ENCODE measurements at places on chromosomes 5 and 9.

DNA sequence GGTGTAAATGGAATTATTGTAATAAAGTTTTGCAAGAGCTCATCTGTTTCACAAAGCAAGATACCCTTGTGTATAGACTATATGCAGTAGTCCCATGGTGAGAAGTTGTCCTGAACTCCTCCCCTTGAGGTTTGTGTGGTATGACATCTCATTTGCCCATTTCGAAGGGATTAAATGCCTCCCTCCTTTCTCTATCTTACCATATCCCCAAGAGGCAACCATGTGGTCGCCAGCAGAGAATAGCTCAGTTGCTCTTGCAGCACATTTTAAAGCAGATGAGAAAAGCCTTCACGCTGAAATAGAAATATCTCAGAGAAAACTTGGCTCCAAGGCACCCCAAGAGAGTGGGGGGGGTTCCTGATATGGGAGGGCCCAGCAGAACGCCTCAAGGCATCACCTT, 4.6 kb downstream of the SEMA6A start:
- DNase-seq: no peak

- no peak for DNase-seq
Measured at GRCh38 chr5:59564895-59565294, 328.6 kb downstream of the PDE4D start.

- DNase-seq: no peak
Measured at GRCh38 chr5:169081000-169081724, 219.8 kb downstream of the SLIT3 start.

DNA sequence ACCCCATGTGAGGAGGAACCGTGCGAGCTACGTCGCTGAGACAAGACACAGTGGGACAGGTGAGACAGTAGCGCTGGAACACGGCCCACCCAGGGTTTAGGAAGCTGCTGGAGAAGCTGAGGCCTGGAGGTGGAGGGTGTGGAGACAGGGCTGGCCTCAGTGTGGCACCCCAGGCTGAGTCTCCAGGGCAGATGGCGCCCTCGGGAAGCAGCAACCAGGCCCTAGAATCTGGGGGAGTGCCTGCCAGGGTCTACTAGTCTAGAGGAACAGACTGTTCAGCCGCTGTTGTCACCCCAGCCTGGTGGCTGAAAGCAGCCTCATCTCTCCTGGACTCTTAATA, 4.6 kb upstream of the TERT start:
- DNase-seq: no peak

DNA sequence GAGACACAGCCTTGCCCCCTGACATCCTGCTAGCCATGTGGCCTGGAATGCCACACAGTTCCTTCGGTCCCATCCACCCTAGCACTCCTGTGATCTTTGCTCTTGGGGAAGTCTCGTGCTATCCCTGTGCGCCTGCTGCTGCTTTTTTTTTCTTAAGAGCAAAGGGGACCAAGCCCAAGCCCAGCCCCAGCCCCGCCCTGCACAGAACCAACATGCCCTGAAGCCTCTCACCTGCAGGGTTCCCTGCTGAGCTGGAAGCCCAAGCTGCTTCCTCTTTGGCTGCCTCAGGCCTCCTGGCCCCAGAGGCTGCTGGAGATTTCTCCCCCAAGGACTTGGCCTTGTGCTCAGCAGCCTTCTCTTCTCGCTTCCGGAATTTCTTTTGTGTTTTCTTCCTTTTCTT, 1.8 kb downstream of the SURF6 start:
- DNase-seq: no peak

GRCh38 chr5:32909207-32909606, 198.1 kb downstream of the NPR3 start:
- no peak for DNase-seq

DNA sequence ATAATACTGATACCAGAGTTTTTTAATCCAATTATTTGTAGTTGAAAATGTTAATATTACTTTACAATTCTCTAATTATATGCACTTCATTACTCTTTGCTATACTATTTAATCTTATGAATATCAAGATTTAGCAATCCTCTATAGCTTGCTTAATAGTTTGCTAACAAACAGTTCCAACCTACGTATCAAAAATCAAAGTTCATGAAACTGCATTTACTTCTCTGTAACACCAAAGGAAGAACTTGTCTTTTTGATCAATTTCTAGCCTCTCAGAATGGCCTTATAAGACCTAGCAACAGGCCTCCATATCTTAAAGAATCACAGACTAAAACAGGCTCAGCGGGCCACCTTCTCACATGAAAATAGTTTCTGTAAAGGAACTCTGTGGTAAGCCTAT, 68.9 kb downstream of the ADAMTS6 start:
- DNase-seq: no peak

GRCh38 chr9:107176436-107177151, 106.5 kb upstream of the RAD23B start:
- no peak for DNase-seq

DNA sequence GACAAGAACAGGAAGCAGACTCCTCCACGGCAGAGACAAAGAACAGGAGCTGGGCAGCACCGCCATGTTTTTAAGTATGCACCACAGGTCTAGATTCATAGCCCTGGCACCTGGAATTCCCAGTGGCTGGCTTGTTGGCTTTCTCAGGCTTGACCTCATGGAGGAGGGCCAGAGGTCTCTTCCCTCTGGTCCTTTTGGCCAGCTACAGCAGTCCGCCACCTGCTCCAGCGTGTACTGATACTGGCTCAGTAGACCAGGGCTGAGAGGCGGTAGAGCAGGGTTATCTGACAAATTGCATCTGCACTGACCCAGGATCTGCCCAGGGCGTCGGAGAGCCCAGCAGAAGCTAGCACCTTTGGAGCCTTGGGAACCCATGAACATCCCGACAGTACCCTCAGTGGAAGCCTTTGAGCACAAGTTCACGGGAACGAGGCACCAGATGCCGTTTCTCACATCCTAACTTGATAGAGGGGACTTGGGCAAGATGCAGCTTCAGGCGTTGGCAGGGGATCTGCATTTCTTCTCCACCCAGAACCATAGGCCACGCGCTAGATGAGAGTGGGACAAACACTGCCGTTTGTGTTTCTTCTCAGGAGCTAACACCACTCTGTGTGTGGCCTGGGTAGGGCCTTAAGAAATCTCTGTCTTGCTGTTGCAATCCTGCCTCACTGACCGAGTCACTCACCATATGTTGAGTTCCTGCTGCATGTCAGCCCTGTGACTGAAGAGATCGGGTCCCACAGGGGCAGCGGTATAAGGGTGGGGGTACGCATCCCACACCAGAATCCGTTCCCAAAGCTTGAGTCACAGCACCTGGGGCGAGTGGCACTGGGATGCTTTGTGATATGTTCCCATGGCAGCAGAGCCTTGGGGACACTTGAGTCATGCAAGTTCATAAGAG, 90.3 kb upstream of the OTULINL start:
- DNase-seq: no peak

DNA sequence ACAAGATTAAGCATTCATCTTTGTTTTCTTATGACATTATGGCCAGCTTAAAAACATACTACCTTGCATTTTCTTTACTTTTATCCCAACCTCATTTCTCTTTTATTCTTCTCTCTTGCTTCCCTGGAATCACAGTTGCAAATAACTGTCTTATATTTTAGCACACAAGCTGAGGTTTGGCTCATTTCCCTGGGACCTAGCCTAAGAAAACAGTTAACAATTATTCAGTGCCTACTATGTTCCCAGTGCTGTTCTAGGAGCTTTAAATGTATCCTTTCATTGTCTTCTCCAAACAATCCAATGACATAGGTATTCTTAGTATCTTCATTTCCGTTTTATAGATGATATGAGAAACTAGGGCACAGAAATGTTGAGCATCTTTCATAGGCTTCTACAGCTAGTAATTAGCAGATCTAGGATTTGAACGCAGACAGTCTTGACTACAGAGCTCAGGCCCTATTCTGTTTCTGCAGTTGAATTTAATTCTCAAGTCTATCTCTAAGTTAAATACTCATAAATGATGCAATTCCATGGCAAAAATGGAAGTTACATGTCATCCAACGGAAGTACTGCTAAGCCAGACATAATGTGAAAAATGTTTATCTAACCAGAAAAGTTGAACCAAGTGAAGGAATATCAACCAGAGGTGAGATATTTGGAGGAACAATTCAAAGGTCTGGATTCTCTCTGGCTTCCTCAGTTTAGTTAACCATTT, 52.3 kb upstream of the MTAP start:
- no peak for DNase-seq

GRCh38 chr5:127602481-127602880, 46.4 kb upstream of the CTXN3 start:
- DNase-seq: no peak

GRCh38 chr9:136054798-136055714, 40.0 kb downstream of the NACC2 start:
- no peak for DNase-seq

GRCh38 chr9:80233906-80234305, 662.1 kb downstream of the TLE4 start:
- no peak for DNase-seq

DNA sequence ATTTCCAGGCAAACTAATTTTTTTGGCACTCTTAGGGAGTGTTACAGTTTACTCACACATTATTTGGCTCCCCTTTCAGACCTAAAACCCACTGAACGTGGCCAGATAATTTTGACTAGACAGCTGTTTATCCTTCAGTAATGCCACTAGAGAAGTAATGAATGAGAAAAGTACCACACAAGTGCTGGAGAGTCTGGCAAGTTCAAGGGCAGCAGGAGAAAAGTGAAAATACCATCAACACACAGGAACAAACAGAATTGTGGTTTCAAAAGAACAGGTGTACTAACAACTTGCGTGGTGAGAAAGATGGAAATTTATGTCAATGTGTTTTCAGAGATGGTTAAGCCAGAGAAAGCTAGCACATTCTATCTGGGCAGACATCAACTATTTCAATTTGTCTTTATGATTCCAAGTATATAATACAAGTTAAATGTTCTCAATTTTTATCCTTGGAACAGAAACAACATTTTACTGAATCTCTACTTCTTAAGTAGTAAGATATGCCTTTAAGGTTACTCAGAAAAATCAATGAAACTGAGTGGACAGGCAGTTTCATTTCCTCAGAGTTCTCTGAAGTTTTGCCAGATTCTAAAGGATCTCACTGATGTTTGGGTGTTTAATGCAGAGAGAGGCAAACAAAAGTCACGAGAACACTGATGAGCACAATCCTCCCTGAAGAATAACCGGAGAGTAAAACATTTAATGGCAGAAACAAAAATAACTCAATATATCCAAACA, 91.0 kb downstream of the ARSB start:
- no peak for DNase-seq

DNA sequence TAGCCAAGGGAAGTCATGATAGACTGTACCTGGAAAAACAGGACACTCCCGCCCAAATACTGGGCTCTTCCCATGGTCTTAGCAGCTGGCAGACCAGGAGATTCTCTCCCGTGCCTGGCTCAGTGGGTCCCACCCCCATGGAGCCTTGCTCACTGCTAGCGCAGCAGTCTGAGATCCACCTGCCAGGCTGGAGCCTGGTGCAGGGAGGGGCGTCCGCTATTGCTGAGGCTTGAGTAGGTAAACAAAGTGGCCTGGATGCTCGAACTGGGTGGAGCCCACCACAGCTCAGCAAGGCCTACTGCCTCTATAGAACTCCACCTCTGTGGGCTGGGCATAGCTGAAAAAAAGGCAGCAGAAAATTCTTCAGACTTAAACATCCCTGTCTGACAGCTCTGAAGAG, 10.1 kb upstream of the THG1L start:
- no peak for DNase-seq

GRCh38 chr5:100838048-100838473, 65.0 kb downstream of the ST8SIA4 start:
- no peak for DNase-seq

GRCh38 chr9:89807682-89808075, 202.9 kb downstream of the GADD45G start:
- DNase-seq: no peak

- no peak for DNase-seq
Measured at GRCh38 chr5:32027093-32027716, 146.9 kb downstream of the GOLPH3 start.

GRCh38 chr5:60843936-60844905, at the start of gene ELOVL7:
Gene ELOVL7 (minus strand): TSS chr5:60844269. CDS start chr5:60787397, 56,872 bp downstream.
- DNase-seq: peak; percentile 64

DNA sequence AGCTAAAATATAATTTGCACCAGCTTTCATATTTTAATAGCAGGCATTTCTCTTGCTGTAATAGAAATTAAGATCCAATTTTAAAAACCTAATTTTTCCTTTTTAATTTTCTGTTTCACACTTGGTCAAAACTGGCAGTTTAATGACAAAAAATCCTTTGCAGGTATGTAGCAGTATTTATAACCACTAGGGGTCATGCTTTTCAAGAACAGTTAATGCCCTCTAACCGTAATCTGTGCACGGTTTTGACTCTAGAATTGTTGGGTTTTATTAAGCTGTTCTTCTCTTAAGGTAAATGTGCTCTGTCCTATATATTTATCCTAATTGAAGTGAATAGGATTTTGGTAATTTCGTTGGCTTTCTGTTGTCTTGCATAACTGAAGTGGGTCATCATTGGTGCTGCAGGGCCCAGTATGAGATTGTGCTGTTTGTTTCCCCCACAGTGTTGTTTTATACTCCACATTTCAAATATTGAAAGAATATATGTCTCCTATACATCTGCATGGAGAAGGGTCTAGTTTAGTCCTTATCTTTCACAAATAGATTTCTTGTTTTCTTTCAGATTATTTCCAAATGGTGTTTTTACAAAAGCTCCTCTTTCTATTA, 107.4 kb downstream of the SCAMP1 start:
- no peak for DNase-seq

DNA sequence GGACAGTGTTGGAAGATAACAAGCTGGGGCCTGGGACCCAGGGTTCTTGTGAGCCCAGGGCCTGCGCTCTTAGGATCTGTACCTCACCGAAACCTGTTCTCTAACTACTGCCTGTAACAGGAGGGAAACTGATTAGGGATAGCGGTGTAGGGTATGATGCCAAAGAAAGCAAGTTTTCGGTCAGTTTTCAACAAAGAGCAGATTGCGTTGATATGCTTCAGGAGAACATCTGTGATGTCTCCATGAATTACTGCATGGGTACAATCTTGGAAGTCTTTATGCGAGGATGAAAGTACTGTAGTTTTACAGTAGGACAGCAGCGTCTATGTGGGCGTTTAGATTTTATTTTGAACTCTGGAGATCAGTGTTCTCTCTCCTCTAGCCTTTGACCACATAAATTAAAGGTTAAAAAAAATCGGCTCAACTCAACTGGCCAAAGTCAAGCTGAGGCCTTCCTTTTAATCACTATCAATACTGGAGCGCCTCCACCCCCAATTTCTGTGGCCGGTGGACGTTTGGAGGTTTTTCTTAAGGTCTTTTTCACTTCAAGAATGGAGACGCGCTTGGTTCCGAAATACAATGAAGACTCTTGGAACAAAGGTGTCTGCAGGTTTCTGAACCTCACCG, 3.0 kb downstream of the NFIL3 start:
- DNase-seq: no peak

DNA sequence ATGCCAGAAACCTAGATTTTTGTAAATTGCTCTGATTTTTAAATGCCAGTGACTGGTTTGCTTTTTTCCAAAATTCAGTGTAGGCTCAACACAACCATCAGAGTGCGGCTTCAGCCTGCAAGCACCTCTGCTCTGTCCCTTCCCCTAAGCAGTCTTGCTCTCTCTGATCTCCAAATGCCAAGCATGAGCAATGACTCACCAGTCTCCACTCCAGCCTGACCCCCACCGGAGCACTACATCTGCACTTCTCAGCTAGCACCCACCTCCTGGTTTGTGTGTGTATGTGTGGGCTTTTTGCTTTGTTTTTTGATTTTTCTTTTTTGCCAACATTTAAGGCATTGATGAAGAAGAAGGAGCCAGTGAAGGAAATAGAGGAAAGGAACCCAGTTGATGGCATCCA, 61.4 kb upstream of the ADRA1B start:
- no peak for DNase-seq

GRCh38 chr5:113213551-113214425, 221.0 kb downstream of the TSSK1B start:
- DNase-seq: no peak

Measured in liver (tissue), 10 donors.